ENCODE measurements at places on chromosomes 4 and X.

- DNase-seq: no peak
Observed at GRCh38 chrX:72101597-72102037, 30.1 kb downstream of the RTL5 start.

- no peak for DNase-seq
Observed at GRCh38 chr4:40164459-40164858, 32.4 kb upstream of the RHOH start.

DNA sequence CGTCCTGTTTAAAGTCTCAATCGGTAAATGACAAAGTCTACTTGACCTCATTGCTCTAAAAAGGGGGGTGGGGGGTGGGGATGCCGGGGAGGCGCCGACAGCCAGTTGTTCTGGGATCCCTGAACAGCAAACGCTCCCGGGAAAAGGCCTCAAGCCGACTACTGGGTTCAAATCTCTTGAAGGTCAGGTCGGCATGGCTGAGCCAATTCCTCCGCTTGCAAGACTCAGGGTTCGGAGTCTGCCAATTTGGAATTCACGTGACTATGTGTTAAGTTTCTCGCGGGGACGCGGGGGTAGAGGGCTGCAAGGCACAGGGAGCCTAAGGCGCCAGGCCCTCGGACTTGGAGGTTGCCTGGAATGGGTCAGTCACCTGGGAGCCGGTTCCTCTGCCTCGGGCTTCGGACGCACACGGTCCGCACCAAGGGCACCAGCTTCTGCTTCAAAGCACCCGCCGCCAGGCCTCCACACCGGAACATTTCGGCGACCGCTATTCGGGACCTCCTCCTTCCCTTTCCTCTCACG, 399 bp downstream of the AIFM1 start:
- no peak for DNase-seq

GRCh38 chr4:38302910-38303309, 342.7 kb downstream of the PTTG2 start:
- DNase-seq: no peak

DNA sequence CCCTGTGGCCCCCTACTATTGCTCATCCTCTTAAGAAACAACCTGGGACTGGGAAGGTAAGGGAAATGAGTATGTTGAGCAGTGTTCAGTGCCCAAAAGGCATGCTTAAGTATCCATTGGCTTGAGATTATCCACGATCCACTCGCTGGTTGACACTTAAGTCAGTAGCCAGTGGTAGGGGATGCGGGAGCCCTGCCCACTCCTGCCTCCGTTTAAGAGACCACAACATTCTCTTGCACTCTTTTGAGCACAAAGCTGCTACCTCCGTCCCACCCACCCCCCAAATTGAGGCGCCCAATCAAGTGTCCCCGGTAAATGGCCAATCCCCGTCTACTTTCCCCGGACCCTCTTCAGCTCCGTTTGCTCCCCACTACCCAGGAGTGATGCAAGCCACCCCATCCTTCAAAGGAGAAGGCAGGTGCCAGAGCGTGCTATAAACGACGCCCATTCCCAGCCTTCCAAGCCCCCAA, 25.0 kb downstream of the UTP14A start:
- DNase-seq: no peak

GRCh38 chr4:83230928-83231327, 53.7 kb downstream of the COQ2 start:
- DNase-seq: no peak

DNA sequence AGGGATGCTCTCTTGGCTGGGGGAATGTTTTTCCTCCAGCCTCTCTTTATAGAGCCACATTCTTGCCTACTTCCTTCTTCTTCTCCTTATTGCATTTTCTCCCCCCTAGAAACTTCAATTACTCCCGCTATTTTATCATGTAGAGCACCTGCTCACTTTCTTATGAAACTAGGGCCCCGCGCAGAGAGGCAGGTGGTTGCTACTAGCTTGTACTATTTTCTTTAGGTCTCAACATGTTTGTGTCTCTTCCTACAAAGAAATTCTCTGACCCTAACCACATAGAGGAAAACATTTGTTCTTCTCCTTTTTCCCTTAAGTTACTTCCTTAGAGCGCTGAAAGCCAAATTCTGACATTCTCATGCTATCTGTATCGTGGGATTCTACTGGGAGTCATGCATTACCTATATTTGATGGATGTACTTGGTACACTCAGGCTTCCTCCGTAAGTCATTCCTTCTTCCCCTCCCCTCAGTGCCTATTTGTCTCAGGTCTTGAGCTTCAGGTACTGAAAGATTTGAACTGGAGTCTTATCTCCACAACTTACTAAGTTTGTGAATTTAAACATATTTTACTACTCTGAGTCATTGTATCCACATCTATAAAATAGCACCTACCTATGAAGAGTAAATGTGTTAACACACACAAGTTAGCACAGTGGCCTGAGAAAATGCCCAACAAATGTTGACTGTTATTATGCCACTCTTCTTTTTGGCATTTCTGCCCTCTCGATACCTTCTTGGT, 159.1 kb upstream of the LEF1 start:
- no peak for DNase-seq

- no peak for DNase-seq
Observed at GRCh38 chr4:91325495-91325894, 978.3 kb upstream of the GRID2 start.

DNA sequence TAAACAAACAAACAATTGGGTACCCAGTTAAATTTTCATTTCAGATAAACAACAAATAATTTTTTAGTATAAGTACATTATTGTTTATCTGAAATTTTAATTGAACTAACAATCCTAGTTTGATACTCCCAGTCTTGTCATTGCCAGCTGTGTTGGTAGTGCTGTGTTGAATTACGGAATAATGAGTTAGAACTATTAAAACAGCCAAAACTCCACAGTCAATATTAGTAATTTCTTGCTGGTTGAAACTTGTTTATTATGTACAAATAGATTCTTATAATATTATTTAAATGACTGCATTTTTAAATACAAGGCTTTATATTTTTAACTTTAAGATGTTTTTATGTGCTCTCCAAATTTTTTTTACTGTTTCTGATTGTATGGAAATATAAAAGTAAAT, 2.9 kb downstream of the CXCL8 start:
- no peak for DNase-seq

DNA sequence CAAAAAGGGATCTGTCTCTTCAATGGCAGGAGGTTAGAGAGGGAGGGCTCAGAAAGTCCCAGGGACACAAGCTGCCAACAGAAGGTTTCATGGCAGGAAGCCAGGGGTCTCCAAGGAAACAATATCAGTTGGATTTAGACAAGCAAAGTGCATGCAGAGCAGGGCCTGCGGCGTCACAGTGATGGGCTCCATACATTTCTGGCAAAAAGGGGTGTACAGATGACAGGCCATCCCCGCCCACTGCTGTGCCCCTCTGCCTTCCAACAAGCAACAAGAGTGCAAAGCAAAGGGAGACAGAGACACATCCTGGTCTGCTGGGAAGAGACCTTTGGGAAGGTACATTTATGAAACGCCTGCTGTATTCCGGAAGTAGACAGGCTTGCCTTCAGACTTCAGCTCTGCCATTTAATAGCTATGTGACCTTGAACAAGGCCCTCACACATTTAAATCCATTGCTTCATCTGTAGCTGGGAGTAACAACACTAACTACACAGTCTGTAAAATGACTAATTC, 121.2 kb downstream of the AFAP1 start:
- DNase-seq: no peak

GRCh38 chr4:40423735-40424134, 88.6 kb downstream of the CHRNA9 start:
- DNase-seq: no peak

DNA sequence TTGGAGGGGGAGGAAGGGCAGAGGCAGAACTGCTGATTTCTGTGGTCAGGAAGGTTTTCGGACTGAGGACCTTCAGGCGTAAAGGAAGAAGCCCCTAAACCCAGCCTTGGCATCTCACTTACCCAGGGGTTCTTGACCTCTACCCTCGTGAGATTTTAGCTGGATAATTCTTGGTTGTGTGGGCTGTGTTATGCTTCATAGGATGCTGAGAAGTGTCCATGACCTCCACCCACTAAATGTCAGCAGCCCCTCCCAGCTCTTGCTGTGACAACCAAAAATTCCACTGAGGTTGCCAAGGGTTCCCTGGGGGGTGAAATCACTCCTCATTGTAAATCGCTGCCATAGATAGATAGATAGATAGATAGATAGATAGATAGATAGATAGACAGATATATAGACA, 5.8 kb upstream of the CRLF2 start:
- no peak for DNase-seq

- no peak for DNase-seq
Observed at GRCh38 chrX:13036896-13037295, 7.5 kb downstream of the FAM9C start.

GRCh38 chr4:78689261-78689660, 86.9 kb upstream of the BMP2K start:
- no peak for DNase-seq

DNA sequence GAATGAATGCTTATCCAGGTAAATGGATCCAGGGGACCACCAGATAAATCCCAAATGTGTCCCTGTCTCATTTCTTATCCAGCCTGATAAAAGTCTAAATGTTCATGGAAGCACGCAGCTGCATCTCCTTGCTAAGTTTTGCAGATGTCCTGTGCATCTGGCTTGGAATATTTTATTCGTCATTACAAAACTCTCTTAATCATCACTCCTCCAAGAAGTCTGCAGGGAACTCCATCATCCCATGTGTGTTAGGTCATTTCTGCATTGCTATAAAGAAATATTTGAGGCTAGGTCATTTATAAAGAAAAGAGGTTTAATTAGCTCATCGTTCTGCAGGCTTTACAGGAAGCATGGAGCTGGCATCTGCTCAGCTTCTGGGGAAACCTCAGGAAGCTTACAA, 297.2 kb downstream of the HS3ST1 start:
- DNase-seq: no peak

GRCh38 chrX:7552760-7553159, 290.2 kb upstream of the VCX start:
- DNase-seq: no peak

DNA sequence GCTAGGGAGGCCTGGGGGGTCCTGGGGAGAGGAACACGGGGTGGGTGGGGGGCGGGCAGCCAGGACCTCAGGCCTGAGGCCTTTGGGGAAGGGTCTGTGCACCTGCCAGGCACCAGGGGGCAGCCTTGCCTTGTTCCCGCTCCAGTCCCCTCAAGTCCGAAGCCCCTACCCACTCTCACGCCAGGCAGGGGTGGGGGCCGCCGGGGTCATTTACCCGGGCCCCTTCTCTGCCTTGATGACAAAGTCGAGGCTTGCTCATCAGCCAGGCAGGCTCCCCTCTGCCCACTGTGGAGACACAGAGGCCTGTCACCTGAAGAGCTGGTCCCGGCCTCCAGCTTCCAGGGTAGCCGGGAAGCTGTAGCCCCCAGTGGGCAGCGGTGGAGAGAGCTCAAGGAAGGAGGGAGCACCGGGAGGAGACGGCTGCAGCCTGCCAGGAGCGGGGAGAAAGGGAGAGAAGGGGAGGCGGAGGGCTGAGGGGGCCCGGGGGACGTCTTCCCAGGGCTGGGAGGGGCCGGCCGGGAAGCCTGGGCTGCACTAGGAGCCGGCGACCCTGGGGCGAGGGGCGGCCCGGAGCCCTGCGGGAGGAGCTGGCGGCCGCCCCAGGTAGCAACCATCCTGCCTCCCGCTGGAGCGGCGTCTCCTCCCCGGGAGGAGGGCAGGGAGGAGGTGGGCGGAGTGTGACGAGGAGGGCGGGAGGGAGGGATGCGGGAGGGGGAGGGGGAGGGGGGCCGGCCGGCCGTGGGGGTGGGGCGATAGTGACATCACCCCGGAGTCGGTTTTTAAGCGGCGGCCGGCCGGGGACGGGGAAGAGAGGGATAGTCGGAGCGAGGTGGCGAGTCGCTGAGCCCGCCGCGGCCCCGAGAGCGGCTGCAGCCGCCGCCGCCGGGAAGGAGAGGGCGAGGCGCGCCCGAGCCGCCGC, at the start of gene SLC6A8:
SLC6A8 (plus strand) TSS at position 806 of the 919 bp plus-strand sequence. CDS start 649 bp downstream, outside the sequence.
- DNase-seq: peak; percentile 11

DNA sequence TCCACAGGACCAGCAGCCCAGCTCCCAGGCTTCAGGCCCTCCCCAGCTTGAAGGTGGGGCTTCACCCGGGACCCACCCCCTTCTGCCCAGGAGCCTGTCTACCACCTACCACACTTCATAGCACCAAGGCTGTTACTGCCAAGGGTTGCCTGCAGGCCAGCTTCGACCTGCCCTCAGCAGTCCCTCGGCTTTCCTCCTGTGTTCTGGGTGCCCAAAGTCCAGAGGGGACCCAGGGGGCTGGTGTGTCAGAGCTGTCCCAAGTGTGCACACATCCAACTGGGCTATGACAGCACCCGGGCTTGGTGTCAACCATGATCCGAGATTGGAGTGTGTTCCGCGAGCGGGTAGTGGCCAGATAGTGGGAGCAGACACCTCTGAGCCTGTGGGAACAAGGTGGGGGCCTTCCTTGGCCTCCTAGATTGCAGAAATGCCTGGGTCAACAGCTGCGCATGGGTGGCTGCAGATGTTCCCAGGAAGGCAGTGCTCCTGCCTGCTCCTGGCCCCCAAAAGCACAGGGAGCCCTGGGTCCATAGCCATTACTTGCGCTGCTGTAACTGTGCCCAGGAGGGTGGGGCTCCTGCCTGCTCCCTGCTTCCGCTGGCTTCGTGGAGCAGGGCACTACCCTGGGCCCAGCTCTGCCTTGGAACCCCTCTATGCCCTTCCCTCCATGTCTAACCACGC, 16.8 kb downstream of the SULT1B1 start:
- no peak for DNase-seq

GRCh38 chr4:17206829-17207801, 304.8 kb downstream of the QDPR start:
- DNase-seq: no peak

- no peak for DNase-seq
Observed at GRCh38 chr4:184417802-184418511, 56.4 kb downstream of the IRF2 start.

DNA sequence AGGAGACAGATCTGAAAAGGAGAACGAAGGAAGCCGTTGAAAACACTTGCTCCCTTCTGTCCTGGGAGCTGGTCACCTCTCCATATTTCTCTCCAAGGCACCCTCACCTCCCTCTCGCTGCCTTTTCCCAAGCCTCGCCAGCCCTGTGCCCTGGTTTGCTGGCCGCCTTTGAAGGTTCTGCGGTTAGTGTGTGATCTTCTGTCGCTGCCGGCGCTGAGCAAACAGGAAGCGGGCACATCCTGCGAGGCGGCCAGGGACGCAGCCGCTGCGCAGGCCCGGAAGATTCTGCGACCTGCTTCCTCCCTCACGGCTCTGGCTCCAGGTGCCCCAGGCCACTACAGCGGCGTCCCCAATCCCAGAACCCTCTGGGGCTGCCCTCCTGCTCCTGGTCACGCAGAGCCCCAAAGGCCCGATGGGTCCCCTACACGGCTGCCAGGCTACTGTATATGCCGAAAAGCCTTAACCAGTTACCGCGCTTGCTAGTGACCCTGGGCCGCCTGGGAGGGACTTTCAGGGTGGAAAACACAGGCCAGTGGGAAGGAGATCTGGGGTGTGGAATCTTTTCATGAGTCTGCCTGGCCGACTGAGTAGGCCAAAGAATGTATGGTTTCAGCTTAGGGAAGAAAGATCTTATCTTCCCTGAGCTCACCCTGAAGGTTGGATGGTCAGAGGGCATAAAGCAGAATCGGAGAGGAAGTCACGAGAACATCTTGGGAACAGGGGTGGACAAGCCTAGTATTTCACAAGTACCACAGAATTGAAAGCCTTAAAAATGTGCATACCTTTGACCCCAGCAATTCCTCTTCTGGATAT, 2.3 kb upstream of the SASH3 start:
- no peak for DNase-seq

- no peak for DNase-seq
Observed at GRCh38 chr4:86749121-86749520, 100.1 kb downstream of the SLC10A6 start.
